T1000 (cell line): ENCODE measurements at places on chromosomes 5 and 9.

- no peak for DNase-seq
Measured at GRCh38 chr9:91541734-91542133, 118.1 kb upstream of the NFIL3 start.

DNA sequence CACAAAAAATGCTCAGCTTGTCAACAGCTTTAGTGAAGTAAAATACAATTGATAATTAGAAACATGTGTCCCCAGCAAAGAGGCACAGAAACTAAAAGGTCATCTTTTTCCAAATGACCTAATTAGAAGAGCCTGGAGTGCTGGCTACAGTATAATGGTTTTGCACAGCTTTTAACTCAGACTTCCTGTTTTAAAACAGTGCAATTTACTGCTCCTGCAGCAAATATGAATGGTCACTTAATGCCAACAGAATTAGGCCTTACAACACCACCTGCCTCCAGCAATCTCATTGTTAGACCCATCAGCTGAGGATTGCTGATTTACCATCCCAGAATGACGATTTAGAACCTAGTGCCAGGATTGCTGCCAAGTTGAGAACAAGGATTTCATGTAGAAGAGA is 239.3 kb downstream of the CETN3 start:
- no peak for DNase-seq

- DNase-seq, result no peak
Measured at GRCh38 chr5:74357827-74358226, 282.7 kb downstream of the ENC1 start.

GRCh38 chr5:6551287-6551954 is 81.4 kb downstream of the NSUN2 start:
- DNase-seq, result no peak

GRCh38 chr5:37836235-37836591 is 3.6 kb downstream of the GDNF start:
- DNase-seq, result no peak
